ENCODE measurements at places on chromosomes 16 and 17.

DNA sequence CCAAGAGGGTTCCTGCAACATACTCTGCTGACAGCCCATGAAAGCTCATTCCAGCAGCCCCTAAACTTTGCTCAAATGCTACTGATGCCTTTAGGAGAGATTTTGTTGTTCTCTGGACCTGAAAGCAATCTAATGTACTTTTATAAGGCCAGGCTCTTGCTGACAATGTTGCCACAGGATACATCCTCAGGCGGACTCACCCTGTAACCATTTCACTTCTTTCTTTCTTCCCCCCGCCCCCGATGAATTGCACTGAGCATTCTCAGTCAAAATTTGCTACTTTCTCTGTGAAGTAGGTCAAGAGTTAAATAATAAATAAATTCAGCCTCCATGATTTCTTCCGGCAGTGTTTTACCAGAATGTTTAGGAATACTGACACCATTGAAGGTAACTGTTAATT is 1.5 kb downstream of the GAS7 start:
- DNase-seq = no peak

GRCh38 chr16:19741354-19741753 is 23.3 kb downstream of the IQCK start:
- DNase-seq = no peak

DNA sequence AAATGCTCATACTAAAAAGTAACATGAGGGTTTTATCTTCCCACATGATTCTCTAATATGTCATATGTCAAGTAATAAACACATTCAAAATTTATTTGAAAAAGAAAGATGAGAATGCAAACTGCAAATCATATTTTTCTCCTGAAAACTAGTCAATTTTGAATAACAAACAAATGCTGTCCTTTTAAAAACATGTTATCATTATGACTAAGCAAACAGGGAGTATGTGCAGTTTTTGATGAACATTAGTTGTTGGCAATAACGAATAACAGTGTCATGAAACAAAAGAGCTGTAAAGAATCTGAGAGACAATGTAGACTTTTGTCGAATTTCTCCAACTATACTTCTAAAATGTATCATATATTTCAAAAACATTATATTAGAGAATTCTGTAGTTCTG is 34.8 kb downstream of the RPGRIP1L start:
- DNase-seq = no peak

- peak; percentile 67 for DNase-seq
Measured at GRCh38 chr17:57988301-57989250, 522 bp upstream of the VEZF1 start.

GRCh38 chr17:78380370-78380769 is 1.9 kb downstream of the PGS1 start:
- no peak for DNase-seq

DNA sequence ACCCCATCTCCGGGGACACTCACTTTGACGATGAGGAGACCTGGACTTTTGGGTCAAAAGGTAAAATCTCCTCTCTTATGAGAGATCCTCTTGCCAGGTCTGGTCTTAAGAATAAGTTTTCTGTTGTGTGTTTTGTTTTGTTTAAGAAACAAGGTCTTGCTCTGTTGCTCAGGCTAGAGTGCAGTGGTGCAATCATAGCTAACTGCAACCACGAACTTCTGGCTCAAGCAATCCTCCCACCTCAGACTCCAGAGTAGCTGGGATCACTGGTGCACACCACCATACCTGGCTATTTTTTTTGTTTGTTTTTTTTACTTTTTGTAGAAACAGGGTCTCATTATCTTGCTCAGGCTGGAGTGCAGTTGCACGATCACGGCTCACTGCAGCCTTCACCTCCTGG is 4.1 kb downstream of the MMP25 start:
- no peak for DNase-seq

GRCh38 chr16:89615596-89616090 is 2.2 kb downstream of the DPEP1 start:
- no peak for DNase-seq

DNA sequence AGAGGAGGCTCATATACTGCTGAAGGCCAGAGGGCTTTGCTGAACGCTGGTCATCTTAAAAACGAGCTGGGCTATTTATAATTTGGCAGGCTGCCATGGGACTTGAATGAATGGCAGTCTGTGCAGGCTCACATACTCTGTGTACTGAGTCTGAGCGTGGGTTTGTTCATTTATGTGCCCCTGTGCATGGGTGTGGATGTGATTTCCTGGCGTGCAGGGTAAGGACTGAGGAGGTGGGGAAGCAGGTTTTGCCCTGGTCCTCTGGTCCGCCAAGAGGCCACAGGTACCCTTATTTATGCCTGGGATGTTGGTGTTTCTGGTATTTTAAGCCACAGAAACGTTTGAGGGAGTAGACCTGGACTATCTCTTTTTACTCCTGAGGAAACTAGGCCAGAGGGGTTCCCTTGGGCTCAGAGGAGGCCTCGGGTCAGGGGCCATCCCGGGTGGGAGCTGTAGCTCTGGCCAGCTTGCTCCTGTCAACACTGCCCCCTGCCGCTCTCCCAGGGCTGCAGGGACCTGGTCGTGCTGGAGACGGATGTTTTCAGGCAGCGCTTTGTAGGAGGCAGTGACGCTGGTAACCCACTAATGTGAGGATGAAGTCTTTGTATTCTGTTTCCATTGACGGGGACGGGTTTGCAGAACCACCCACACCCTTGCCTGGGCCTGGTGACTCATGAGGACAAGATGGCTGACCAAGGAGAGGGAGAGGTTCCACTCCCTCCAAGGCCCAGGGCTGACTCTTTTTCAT is 184.4 kb downstream of the MSI2 start:
- peak; percentile 95 for DNase-seq

DNA sequence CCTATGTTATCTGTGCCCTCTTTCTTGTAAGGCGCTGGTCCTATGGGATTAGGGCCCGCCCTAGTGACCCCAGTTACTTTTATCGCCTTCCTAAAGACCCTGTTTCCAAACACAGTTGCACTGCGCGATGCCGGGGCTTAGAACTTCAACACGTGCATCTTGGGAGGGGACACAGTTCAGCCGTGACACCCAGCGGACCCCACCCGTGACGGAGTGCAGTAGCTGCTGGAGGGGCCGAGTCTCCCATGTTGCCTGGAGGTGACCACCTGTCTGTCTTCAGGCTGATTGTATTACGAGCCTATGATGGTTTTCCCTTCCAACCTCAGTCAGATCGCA is 9.4 kb downstream of the BAIAP2 start:
- no peak for DNase-seq

- no peak for DNase-seq
Measured at GRCh38 chr16:66900721-66901441, 17.8 kb downstream of the CDH16 start.

GRCh38 chr17:18173740-18174139 is 9.9 kb upstream of the ALKBH5 start:
- no peak for DNase-seq

DNA sequence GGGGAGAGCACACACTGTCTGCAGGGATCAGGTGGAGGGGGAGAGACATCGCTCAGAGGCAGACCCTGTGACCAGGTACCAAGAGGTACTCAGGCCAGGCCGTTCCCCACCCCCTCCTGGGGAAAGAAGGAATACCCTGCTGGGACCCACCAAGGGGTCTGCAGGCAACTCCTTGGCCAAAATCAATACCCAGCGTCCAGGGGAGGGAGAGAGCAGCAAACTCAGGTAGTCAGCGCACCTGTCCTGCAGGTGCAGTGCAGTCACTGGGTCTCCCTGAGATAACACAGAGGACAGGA is 57.5 kb upstream of the DOC2B start:
- DNase-seq = no peak

DNA sequence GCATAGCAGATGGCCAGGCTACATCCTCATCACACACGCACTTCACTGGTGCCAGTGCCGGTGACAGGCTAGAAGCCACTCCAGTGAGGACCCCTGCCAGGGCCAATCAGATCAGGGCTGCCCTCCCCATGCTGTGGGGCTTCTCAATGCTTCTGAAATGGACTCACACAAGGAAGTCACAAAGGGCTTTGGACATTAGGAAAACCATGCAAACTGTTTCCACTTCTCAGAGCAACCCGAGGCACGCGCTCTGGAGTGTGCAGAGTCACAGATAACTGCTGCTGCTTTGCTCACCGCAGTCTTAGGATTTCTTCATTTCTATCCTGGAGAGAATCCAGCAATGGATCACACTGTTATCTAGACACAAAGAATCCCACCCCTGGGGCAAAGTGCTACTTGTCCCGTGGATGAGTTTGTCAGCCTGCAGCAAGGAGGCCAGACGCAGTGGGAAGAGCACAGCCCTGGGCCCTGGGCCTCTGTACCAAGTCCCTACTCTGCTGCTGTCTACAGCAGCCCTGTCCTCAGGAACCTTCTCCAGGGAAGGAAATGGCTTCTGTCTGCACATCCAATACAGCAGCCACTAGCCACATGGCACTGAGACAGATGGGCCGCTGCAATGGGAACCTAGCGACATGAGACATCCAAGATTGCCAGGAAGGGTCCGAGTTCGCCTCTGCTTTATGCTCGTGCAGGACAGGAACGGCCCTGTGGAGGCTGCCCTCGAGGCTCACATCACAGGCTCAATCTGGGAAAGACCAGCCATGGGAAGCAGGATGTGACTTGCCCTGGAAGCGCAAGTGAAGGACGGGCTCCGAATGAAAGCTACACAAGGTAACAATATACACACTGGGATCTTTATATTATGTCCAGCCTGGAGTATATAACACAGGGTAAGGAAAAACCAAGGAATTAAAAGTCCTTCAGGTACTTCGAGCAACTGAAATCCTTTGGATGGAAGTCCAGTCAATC is 169.3 kb downstream of the ZFHX3 start:
- peak; percentile 90 for DNase-seq

DNA sequence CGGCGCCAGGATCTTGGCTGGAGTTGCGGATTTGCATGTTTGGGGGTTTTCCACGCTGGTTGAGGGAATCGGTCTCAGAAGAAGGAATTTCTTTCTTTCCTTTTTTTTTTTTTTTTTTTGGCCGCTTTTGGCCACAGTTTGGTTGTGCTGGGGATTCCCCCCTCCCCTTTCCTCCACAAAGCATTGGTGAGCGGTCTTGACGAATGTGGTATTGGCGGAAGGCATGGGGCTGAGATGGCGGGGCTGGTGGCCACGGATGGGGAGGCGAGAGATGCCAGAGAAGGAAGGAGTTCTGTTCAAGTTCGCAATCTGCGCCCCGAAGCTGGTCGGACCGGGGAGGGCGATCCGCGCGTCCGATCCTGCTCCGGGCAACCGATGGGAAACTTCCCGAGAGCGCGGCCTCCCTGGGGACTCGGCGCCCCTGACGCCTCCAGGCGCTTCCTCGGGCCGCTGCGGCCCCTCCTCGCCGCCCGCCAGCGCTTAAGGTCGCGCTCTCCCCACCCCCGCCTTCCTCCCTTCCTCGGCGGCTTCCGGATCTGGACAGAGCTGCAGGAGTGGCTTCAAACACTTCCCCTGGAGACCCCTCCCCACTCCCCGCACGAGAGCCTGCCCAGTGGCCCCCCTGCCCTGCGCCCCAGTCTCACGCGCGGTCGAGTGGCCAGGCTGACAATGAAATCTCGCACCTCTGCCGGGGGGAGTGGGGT is 43.2 kb downstream of the RAI1 start:
- peak; percentile 55 for DNase-seq

- DNase-seq = no peak
Measured at GRCh38 chr16:50740736-50741135, 1.1 kb upstream of the CYLD start.

DNA sequence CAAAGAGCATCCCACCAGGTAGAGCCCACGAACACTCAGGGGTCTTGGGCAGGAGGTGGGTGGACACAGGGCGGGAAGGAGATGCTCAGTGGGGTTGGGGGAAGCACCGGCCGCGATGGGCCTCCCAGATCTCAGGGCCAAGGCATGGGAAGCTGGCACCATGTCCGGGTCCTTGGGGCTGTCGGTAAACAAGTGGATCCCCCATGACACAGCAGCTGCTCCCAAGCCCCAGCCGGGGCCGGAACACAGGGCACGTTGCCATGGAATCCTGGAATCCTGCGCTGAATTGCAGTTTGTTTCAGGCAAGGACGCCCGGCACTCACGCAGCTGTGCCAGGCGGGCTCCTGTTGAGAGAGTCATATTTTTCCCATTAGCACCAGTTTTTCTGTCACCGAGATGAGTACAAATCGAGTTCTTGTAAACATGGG is 23.0 kb upstream of the CHMP6 start:
- DNase-seq = no peak

- no peak for DNase-seq
Measured at GRCh38 chr17:67244431-67245072, 444 bp downstream of the HELZ start.

DNA sequence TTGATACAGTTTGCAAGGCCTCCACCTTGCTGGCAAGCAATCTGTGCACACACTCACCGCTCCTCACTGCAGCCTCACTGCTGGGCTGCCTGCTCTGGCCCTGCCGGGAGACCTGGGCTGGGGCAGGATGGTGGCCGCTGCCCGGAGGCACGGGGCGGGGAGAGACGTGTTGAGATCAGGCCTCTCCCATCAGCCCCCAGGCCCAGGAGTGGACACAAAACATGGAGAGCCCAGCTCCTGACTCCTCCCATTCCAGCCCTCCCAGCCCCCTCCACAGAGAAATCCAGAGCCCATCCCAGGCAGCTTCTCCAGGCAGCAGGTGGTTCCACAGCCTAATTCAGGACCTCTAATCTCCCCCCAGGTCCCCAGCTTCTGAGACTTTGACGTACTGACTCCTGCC is 23.1 kb upstream of the RPL38 start:
- DNase-seq = no peak

DNA sequence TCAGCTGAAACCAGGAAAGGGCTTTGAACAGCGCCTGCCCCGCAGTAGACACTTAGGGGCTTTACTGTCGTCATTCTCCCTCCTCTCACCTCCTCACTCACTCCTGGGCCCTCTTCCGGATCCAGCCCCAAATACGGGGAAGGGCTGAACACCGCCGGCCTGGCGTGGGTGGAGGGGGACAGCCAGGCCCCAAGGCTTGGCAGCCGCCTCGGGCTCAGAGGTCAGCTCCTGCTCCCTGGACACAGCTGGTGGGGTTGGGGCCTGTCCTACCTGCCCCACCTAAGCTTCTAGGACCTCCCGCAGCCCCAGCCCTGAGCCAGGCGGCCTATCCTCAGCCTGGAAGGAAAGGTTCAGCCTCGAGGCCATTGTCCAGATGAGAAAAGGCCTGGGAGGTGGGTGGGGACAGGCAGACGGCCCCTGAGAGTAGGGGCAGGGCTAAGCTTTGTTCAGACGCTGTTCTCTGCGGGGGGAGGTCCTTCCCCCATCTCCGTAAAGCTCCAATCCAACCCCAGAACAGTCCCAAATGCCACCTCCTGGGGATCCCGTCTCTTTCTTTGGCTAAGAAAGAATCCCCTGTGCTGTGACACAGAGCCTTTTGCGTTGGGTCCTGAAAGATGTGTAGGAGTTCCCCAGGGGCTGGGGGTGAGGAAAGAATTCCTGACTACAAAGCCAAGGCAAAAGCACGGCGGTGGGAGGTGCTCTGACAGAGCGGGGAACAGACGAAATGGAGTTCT is 881 bp upstream of the LLGL1 start:
- peak; percentile 28 for DNase-seq

GRCh38 chr16:86002178-86002900 is 103.4 kb downstream of the IRF8 start:
- no peak for DNase-seq

- DNase-seq = no peak
Measured at GRCh38 chr16:56946767-56947603, 14.8 kb upstream of the CETP start.

GRCh38 chr16:1779741-1780676 is 2.4 kb downstream of the SPSB3 start:
- no peak for DNase-seq

All from iris pigment epithelial cell (primary cell).